ENCODE measurements at places on chromosomes 16 and 17. TPM values are rescaled to one million over a fixed set of nuclear protein-coding genes. Genes with fewer than 3 reads are reported as not detected.
A peak's percentile ranks its signal among the peaks of the same experiment; 100 is the strongest.

Gene HOXB1
- not detected for total RNA-seq

Gene PPM1E
- total RNA-seq: 5.7 TPM

- peak; percentile 51 for DNase-seq
These were observed 1.6 kb upstream of the KIAA0513 start for GRCh38 chr16:85025781-85026653.

Gene MYLK3
- 10.7 TPM for total RNA-seq

GRCh38 chr16:22751104-22751667 lies 62.8 kb upstream of the HS3ST2 start:
- no peak for DNase-seq

- no peak for DNase-seq
These were observed 953 bp upstream of the NECAB2 start for GRCh38 chr16:83967091-83967490.

DNA sequence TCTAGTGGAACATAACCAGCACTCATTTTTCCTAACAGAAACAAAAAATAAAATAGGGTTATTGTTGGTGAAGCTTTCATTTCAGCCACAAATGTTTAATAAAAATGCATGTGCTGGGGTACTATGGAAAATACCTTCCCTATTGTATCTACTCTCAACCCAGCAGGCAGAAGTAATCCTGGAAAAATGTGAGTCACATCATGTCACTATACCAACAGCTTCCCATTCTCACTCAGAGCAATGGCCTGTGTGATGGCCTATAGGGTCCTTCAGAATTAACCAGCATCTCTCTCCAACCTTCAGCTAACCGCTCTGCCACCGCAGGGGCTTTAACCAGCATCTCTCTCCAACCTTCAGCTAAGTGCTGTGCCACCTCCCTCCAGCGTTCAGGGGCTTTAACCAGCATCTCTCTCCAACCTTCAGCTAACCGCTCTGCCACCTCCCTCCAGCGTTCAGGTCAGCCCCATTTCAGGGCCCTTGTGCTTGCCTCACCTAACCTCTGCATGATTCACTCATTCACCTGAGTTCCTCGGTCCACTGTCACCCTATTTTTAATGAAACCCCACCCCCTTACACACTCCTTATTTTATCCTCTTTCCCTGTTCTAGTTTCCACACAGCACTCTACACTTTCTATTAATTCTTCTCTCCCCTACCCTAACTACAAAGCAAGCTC lies 34.0 kb downstream of the UBE2G1 start:
- DNase-seq: no peak

Gene ATP2A1
- total RNA-seq: 2.6 TPM

GRCh38 chr16:57143149-57143921 lies 42.5 kb downstream of the PSME3IP1 start:
- no peak for DNase-seq

GRCh38 chr16:77234611-77235010 lies 35.4 kb downstream of the SYCE1L start:
- DNase-seq: no peak

DNA sequence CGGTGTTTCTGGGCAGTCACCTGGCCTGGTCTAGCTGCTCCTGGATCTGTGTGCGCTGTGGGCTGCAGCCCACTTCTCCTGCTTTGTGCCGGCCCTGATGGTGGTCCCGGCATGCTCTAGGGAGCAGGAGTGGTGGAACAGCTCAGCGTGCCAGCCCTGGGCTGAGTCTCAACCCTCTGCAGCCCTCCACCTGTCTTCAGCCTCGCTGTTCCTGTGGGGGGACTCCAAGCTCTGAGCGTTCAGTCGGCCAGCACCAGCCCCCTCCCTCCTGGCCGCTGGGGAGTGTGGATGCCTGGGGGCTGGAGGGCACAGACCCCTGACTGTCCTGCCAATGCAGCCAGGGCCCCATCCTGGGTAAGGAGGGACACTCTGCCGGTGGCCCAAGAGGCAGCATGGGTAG lies 23.7 kb upstream of the RASD1 start:
- no peak for DNase-seq

- no peak for DNase-seq
These were observed 4.0 kb upstream of the MMP25 start for GRCh38 chr16:3042376-3042775.

- no peak for DNase-seq
These were observed 17.8 kb downstream of the PROCA1 start for GRCh38 chr17:28693869-28694268.

Gene KCNJ18
- total RNA-seq: not detected

DNA sequence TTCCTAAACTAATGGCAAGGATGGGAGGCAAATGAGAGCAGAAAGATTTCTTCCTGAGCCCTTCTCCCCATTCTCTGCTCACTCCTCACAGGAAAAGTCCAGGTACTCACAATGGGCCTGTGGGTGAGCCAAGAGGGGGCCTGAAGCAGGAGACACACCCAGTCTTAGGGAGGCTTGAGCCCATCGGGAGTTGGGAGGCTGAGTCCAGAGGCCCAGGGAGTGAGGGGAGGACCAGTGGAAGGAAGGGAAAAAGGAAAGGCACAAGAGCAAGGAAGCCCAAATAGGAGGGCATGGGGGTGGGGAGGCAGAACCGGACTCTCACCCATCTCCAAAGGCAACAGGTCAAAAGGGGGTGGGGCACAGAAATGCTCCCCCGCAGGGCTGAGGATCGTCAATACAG lies 68.1 kb upstream of the CNEP1R1 start:
- DNase-seq: no peak

Gene BICDL2
- total RNA-seq: 0.09 TPM

DNA sequence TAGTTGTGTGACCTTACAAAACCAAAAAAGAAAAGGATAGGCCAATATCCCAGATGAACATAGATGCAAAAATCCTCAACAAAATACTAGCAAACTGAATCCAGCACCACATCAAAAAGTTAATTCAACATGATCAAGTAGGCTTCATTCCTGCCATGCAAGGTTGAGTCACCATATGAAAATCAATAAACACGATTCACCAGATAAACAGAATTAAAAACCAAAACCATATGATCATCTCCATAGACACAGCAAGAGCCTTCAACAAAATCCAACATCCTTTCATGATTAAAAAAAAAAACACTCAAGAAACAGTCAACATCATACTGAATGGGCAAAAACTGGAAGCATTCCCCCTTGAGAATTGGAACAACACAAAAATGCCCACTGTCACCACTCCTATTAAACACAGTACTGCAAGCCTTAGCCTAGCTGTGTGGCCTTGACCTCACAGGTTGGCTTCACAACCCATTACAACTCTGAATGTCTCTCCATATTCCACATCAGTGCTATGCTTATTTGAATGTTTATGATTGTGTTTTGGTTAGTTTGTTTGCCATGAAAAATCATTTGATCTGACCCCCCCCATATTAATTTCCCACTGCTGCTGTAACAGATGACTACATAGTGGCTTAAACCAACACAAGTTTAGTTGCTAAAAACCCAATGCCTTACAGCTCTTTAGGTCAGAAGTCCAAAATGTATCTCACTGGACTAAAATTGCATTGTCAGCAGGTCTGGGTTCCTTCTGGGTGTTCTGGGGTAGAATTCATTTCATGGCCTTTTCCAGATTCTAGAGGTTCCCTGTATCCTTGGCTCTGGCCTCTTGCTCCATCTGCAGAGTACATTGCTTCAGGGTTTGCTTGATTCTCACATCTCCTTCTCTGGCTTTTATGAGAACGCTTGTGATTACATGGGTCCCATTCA lies 257.1 kb upstream of the DYNLRB2 start:
- DNase-seq: no peak

DNA sequence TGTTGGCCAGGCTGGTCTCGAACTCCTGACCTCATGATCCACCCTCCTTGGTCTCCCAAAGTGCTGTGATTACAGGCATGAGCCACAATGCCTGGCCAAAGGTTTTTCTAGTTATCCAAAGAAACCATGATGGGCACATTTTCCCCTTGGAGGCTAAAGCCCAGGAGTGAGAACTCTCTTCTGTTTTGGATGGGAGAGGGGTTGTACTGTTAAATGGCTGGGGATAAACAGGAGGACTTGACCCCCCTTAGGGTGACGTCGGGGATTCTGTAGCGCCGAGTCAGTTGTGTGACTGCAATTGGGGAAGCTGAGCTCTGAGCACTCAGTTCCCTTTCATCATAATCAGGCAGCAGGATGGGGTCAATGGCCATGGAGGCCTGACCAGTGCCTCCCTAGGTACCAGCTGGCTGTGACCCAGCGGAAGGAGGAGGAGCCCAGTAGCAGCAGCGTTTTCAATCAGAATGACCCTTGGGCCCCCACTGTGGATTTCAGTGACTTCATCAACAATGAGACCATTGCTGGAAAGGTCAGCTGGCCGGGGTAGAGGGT lies 4.1 kb downstream of the AOC3 start:
- DNase-seq: no peak

- DNase-seq: no peak
These were observed 112.0 kb upstream of the HAS3 start for GRCh38 chr16:68993456-68993855.

- no peak for DNase-seq
These were observed 24.4 kb downstream of the TBX4 start for GRCh38 chr17:61476476-61477203.

- no peak for DNase-seq
These were observed 28.5 kb downstream of the FTO start for GRCh38 chr16:53732296-53732929.

- DNase-seq: no peak
These were observed 2.6 kb upstream of the HAPSTR1 start for GRCh38 chr16:9088848-9089247.

Gene SNRNP25
- 123 TPM for total RNA-seq

DNA sequence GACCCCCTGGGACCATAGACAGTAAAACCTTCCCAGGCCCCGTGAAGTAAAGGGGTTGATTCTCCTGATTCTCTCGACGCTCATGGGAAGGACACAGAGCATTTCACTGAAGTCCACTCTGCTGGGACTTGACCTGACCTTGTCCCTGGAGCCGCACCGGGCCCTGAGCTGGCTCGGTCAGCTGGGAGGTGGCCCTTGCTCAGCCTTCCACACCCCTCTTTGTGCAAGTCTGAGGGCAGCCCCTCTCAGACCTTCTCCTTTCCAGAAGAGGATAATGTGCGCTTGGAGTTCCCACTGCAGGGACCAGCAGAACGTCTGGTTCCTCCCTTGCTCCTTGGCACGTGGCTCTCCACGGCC lies 115.5 kb downstream of the RAP1GAP2 start:
- no peak for DNase-seq

DNA sequence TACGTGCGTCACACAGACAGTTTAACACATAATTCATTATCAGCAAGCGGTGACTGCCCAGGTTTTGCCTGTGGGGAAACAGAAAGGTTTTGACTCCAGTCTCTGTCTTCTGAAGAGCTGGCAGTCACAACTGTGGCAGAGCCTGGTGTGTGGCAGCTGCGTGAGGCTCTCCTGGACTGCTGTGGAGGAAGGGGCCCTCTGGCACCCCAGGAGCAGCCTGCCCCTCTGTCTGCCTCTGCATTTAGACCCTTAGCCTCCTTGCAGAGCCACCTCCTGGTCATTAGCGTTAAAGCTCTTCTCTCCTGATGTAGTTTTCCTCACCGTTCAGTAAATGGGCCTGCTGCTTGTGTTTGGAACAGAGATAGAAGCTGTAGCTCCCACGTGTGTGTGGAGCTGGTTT lies 10.9 kb downstream of the RAB40C start:
- no peak for DNase-seq

Gene TRIM65
- 45.7 TPM for total RNA-seq

DNA sequence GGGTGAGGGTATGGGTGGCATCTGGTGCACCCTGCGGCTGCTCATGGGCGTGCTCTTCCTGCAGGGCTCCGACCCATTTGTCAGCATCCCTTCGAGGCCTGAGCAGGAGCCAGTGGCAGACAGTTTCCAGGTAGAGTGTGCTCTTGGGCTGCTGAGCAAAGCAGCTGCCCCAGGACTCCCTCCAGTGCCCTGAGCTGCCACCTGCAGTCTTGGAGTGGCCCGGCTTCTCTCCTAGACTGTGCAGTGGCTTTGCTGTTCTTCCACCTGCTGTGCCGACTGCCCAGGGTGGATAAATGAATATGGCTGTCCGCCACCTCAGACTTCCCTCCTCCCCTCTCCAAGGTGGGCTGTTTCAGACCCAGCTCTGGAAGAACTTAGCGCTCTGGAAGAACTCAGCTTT lies 10.8 kb upstream of the JPT2 start:
- no peak for DNase-seq

Gene DCAKD
- 35.5 TPM for total RNA-seq

DNA sequence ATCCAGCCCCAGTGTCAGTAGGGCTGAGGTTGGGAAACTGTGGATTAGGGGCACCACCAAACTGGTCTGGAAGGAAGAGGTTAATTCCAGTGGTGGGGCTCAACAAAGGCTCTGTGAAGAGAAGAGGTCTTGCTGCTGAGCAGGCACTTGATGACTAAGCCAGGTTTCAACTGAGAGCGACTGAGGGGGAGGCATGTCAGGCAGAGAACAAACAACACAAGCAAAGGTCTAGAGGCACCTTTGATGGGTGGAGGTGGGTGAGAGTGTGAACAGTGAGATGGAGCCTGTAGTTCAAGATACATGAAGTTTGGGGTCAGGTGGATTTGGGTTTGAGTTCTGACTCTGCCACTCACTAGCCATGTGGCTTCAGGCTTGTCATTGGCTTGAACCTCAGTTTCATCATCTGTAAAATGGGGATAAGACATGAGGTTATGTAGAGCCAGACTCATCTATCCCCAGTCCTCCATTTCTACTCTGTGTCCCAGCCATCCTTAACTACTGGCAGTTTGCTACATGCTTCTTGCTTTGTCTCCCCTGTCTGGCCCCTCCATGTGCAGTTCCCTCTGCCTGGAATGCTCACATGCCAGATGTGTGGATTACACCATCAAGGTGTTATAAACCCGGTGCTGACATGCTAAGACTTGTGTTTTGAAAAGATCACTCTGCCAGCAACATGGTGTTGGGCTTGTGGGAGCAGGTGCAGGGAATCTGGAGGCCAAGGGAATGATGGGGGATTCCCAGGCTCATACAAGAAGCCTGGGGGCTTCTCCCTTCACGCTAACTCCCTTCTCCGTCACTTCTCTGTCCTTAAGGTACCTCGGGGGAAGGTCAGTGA lies 3.0 kb upstream of the RMI2 start:
- no peak for DNase-seq

- no peak for DNase-seq
These were observed 123.9 kb downstream of the PRKCB start for GRCh38 chr16:23959752-23960072.

DNA sequence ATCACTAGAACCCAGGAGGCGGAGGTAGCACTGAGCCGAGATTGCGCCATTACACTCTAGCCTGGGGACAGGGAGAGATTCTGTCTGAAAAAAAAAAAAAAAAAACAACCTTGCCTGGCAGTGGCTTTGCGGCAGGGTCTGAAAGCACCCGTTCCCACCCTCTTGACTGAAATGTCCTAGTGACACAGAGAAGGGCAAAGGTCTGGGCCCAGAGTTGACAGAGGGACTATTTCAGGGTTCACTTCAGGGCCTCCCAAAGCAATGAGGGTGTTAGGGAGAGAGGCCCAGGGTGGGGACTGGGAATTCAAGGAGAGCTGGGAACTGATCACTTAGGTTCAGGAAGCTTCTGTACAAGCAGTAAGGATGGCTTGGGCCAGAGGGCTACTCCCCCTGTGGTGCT lies 13.8 kb upstream of the CDRT15L2 start:
- DNase-seq: no peak

- no peak for DNase-seq
These were observed 9.2 kb upstream of the NAT9 start for GRCh38 chr17:74785096-74785980.
